ENCODE measurements at places on chromosomes 1 and 21.

GRCh38 chr1:95716097-95716496 lies 482.1 kb downstream of the RWDD3 start:
- no peak for DNase-seq

GRCh38 chr1:16980473-16981268 lies at the start of gene MFAP2:
Gene MFAP2, minus strand, starts transcription at chr1:16980620. Its CDS starts 2,347 bp downstream, at chr1:16978273.
- no peak for DNase-seq

DNA sequence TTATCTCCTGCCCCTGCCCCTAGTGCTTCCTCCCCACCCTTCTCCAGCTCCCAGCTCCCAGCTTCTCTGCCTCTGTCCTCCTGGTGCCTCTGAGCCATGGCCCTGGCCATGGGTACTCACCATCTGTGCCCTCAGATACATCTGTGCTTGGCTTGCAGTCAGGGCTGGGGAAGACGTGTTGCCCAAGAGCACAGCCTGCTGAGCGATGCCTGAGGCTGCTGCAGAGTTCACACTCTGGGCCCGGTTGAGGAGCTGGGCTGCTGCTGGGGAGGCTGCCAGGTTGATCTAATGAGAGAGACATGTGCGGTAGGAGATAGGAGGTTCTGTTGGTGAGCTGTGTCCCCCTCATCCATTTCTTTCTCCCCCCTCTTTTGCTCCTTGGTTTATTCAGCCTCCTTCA lies 49.4 kb upstream of the A3GALT2 start:
- DNase-seq = no peak

DNA sequence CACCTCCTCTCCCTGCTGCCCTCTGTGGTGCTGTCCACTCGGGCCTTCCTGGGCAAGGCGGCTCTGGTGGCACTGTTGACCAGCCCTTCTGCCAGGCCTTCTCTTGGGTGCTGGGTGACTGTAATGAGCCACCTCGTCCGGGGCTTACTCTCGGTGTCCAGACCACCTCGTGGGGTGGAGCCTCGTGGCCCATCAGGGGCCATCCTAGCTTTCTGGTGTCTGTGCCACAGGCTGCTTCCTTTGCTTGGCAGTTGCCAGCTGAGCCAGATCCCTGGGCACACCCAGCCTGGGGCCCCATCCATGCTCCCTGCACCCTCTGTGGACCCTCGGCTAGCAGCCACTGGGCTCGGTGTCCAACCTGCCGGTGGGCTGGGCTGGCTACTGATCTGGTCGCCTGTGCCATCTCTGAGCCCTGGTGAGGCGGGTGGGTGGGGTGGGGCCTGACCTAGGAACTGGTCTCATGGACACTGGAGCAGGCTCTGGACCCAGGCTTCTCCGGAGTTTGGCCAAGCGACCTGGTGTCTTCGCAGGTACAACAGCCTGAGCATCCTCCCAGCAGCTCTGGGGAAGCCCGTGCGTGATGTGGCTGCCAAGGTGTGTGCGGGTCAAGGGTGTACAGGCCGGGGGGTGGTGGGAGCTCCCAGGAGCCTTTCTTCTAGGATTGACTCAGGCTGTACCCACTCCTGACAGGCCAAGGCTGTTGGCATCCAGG lies 1.4 kb downstream of the PRXL2B start:
- no peak for DNase-seq

DNA sequence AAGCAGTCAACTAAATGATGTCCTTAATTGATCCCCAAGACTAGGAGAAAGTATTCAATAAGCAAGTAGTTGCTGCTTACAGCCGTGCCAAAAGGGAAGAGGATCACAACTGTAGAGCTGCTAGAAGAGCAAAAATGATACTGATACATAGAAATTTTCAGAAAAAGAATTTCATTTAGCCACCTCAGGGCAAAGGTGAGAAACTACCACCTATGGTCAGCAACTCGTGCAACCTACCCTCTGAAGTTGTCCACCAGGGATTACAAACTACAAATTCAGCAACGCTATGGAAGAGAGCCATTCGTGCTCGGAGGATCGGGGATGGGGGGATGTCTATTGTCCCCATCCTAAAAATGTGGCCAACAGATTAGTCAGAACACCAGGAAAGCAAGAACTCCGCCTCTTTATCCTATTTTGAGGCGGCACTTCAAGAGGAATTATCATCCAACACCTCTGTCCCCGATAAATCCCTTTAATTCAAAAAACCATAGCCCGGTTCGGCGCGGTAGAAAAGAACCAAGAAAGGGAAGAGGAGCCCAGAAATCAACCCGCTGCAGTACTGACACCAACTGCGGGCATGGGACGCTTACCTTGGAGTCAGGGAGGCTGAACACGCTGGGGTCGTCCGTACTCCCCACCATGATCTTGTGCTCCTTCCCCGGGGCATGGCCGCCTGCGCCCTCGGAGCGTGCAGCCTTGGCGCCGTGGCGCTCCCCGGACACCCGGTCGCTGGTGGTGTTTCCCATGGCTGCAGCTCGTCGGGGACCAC lies 687 bp downstream of the PRKAB2 start:
- no peak for DNase-seq
